ENCODE measurements at places on chromosomes 5 and 9.
A peak's percentile ranks its signal among the peaks of the same experiment; 100 is the strongest.

GRCh38 chr5:131812371-131813160 lies 15.7 kb upstream of the FNIP1 start:
- DNase-seq: no peak

DNA sequence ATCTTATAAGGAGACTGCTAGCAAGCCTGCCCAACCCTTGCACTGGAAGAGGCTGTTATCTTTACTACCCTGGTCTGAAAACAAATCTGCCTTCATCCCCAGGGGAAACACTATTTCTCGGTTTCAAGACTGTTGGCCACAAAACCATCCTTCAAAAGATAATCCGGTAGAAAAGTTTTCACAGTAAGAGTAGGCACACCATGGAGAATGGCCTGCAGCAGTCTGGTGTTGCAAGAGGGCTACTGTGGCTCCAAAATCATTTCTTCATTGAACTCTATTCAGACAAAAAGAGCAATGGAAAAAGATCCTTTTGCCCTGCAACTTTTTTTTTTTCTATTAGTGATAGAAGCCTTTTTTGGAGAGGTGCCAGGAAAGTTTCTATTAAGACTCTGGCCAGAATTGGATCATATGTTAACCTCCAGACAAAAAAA lies 163.9 kb downstream of the ARHGEF28 start:
- DNase-seq: peak; percentile 48

DNA sequence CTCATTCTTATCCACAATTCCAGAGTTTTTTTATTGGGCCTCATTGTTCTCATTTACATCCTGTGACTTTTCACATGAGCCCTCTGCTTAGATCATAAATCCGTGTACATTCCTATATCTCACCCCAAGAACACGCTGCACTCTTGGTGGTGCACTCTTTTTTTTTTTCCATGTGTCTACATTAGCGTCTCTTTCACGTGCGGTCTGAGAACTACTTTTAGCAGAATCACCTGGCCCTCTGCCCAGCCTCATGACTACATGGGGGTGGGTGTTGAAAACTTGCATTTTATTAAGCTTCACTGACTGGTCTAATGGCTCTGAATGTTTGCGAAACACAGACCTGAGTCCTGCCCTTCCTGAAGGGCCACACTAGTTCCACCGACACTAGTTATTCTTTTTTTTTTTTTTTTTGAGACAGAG lies 18.6 kb downstream of the C9orf57 start:
- DNase-seq: peak; percentile 41

- DNase-seq: peak; percentile 89
These were observed at the start of gene ADAMTSL1 for GRCh38 chr9:18473652-18474279. TSS of gene ADAMTSL1 (plus strand) at chr9:18474153. CDS start at chr9:18474233, 80 bp downstream.

DNA sequence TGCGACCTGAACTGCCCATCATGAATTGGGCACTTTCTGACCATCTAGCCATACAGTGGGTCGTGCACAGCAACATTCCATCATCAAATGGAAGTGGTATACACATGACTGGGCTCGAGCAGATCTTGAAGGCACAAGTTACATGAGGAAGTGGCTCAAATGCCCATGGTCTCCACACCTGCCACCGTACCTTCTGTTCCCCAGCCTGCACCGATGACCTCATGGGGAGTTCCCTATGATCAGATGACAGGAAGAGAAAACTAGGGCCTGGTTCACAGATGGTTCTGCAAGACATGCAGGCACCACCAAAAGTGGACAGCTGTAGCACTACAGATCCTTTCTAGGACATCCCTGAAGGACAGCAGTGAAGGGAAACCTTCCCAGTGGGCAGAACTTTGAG lies 21.8 kb downstream of the MTMR12 start:
- DNase-seq: no peak

DNA sequence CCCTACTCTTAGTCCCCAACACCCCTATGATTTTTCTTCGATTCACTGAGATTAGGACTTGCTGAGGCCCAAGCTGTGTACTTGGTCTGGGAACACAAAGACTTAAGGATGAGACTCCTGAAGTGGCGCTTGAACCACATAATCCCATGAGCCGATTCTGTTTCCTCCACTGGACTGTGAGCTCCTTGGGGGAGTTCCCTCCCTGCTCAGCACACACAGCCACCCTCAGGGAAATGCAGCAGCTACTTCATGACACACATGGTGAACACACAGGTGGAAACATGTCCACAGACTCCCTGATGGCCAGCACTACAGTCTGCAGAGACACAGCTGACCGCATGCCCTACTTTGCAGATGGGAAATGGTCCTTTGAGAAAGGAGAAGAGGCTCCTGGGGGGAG lies 101.1 kb downstream of the C5orf15 start:
- no peak for DNase-seq

DNA sequence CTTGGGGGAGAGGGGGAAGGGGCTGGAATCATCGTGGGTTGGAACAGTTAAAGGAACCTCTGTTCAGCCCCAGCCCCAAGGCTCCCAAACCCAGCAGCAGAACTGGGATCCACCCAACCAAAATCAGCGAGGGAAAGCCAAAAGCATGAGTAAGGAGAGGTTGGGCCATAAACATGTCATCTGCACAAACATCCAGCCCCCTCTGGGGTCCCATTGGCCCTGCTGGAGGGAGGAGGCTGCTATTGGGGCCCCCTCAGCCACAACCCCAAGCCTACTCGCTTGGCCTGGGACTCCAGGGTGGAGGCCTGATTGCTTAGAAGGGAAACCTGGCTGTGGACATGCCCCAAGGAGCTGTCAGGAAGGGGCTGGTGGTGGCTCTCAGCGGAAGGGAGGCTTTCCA lies 154.9 kb downstream of the FGF18 start:
- peak; percentile 56 for DNase-seq

DNA sequence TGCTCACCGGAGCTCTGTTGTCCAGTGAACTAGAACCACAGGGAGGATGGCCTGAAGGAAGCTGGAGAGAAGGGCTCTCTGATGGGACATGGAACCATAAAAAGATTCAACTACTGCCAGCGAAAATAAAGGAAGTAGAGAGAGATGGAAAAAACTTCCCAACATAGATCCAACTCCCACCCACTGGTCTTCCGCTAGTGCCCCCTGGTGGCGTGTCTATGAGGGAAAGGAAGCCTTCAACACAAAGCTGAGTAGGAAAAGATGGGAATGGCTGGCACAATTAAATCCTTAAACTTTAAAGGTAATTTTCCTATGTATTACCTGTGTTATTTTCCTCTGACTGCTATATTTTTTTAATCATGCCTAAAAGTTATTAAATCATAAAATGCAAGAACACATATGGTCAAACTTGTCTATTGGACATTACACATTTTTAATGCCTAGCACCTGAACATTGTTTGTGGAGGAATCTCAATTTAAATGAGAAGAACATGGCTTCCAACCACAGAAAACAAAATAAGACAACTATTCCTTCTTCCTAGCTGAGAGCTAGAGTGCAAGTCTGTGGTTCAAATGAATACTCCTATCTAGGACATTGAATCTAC lies 51.5 kb downstream of the CEP120 start:
- no peak for DNase-seq

- peak; percentile 17 for DNase-seq
These were observed 722 bp downstream of the TBC1D9B start for GRCh38 chr5:179906795-179907555.

DNA sequence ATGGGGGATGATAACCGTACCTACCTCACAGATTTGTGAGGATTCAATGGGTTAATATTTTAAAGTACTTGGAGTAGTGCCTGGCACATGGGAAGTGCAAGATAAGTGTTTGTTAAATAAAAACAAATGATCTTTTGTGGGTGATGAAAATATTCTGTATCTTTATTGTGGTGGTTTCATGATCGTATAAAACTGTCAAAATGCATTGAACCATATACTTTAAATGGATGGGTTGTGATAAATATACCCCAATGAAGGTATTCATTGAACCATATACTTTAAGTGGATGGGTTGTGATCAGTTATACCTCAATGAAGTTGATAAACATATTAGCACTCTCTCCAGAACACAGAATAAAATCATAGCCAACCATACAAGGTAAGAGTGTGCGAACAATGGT lies 234.5 kb downstream of the CRB2 start:
- no peak for DNase-seq

DNA sequence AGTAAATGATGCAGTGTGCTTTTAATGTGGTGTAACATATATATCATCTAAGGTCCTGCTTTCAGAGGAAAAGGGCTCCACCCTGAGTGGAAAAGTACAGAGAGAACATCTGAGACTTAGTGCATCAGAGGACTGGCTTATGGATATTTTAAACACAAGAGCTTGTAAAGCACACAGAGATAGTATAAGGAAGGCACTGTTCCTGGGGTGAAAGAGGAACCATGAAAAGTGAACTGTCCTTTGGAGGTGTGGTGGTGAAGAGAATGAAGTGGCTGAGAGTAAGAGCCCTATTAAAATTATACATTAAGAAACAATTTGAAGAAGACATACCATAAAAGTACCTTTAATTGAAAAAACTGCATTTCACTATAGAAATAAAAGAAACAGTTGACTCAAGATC lies 68.9 kb downstream of the CSF2 start:
- no peak for DNase-seq

- DNase-seq: no peak
These were observed 71.7 kb upstream of the KLF9 start for GRCh38 chr9:70486127-70486526.
